HTR-8/SVneo (cell line): ENCODE measurements at places on chromosomes 6 and 20.

DNA sequence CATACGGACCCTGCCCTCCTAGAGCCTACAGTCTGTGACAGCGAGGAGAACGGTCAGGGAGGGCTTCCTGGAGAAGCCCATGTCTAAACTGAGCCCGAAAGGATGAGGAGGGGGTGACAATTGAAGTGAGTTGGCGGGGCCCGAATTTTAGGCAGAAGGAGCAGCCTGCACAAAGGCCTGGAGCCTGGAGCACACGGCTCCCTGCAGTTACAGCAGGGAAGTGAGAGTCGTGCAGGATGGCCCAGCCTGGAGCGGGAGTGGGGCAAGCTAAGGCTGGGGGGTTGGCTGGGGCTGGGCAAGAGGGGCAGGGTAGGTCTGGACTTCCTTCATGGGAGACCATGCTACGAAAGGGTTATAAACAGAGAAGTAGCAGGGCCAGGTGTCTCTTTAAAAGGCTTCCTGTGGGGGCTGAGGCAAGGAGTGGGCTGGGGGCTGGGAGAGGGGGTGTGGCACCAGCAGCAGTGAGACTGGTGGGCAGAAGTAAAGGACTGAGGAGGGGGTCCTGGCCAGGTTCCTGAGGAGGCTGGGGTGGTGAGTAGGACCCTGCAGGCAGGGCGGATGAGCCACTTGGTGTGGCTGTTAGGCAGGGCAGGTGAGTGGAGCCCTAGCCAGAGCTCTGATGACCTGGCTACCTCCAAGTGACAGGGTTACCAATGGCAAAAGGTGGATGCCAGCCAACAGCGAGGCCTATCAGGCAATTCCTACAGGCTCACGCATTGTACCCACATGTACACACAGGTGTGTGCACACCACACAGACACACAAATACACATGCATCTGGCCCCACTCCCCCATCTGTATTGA, 119.2 kb downstream of the MRPL14 start:
- no peak for DNase-seq

GRCh38 chr6:51528556-51528955, 558.9 kb downstream of the PKHD1 start:
- DNase-seq, result no peak

- DNase-seq, result no peak
Observed at GRCh38 chr6:93721386-93722048, 302.2 kb upstream of the EPHA7 start.

GRCh38 chr6:150145427-150145826, 2.6 kb downstream of the PPP1R14C start:
- DNase-seq, result no peak

DNA sequence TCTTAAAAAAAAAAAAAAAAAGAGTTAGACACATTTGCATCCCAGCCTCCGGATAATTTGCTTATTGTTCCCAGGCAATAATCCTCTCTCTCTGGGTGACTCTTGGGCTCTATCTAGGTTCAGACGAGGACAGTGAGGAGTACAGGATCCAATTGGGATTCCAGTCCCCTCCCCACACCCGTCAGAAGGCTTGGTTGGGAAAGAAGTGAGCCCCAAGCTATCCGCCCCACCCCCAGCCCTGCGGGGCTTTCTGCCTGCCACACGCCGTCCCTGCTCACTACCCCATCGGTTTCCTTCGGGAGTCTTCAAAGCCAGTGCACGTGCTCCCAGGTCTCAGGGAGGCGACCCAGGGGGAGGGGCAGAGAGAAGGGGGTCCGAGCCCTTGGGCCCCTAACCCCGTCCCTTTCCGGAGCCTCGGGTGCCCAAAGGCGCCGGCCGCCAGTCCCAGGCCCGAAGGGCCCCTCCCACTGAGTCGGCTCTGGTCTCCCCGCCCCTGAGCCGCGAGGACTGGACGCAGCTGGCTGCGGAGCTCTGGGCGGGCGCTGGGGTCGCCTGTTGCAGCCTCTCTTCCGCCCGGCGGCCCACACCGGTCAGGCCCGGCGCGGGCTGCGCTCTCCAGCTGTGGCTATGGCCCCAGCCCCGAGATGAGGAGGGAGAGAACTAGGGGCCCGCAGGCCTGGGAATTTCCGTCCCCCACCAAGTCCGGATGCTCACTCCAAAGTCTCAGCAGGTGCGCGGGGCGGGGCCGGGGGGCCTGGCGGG, 2.5 kb downstream of the MYMX start:
- peak; percentile 51 for DNase-seq

GRCh38 chr6:31727717-31728671, 1.1 kb downstream of the DDAH2 start:
- no peak for DNase-seq
